ENCODE measurements at places on chromosomes 12 and 14.
A peak's percentile ranks its signal among the peaks of the same experiment; 100 is the strongest.

DNA sequence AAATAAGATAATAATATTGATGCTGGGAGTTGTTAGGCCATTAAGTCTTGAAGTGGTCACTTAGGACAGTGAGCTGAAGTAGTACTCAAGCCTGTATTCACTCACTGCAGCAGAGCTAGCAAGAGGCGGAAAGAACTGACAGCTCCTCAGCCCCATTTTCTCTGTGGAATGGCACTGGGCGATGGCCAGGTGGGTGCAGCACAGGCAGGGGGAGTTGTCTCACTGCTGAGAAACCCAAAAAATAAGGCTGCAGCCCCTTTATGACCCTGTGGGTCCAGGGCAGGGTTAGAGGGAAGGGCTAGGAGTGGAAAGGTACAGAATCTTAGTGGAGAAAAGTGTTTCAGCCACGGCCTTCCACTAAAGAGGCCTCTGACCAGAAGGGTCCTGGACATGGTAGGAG, 35.5 kb downstream of the PDZRN4 start:
- no peak for DNase-seq

DNA sequence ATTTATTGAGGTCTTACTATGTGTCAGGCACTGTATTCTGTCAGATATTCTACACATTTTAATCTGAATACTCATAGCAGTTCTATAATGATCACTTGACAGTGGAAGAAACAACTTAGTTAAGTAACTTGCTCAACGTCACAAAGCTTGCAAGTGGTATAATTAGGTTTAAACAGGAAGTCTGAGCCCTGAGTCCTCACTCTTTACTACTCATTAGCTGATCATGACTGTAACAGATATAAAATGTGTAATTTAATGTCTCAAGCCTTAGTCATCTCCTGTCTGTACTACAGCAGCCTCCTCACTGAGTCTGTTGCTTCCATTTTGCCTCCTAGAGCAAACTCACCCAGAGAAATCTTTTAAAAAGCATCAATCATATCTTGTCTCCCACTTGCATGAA, 38.9 kb downstream of the PPP4R4 start:
- no peak for DNase-seq

GRCh38 chr14:68691792-68692118, 101.1 kb downstream of the ZFP36L1 start:
- no peak for DNase-seq

DNA sequence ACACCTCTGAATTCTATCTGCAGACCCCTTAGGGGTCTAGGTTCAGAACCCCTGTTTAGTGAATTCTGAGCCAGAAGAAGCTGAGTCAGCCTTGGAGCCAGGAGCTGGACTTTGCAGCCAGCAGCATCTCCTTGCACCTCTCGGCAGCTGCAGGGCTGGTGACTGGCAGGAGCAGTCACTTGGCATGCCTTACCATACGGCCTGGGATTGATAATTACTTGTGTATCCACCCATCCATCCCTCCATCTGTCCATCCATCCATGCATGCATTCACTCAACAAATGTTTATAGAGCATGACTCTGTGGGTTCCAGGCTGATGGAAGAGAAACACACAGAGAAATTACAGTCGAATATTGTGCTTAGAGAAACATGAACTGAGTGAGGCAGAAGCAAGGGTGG, 67.5 kb upstream of the PRIMA1 start:
- no peak for DNase-seq

DNA sequence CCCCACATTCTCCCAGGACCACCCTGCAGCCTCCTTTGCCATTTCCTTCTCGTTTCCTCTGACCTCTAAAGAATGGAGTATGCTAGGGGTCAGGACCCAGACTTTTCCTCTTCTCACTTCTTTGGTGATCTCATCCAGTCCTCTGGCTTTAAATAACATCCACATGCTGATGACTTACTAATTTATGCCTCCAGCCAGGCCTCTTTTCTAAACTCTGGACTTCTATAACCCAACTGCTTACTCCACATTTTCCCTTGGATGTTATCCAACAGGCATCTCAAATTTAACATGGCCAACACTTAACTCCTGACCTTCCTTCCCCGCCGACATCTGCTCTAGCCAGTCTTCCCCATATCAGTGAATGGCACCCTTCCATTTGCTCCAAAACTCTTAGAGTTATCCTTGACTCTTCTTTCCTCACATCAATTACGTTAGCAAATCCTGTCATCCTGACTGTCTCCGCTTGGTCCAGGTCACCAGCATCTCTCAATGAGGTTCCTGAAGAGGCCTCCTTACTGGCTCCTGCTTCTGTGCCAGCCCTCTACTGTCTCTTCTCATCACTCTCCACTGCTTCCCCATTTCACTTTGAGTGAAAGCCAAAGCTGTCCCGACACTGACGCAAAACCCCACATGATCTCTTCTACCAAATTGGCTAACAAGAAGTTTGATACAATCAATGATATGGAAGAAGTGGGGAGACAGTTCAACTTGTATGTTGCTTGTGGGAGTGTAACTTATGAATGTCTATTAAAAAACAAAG, 42.7 kb downstream of the TMBIM6 start:
- no peak for DNase-seq

GRCh38 chr14:59870277-59871165, at the start of gene RTN1:
RTN1 (minus strand) TSS chr14:59870776; CDS start chr14:59870630, 146 bp downstream.
- no peak for DNase-seq

GRCh38 chr12:99567072-99567471, 80.5 kb upstream of the GARIN6 start:
- DNase-seq, result no peak

DNA sequence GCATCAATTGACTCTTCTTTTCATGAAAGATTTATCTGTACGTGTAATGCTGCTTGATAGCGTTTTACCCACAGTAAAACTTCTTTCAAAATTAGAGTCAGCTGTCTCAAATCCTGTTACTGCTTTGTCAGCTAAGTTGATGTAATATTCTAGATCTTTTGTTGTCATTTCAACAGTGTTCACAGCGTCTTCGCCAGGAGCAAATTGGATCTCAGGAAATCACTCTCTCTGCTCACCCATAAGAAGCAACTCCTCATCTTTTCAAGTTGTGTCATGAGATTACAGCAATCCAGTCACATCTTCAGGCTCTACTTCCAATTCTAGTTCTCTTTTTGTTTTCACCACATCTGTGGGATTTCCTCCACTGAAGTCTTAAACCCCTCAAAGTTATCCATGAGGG, 9.5 kb downstream of the PCNX1 start:
- DNase-seq, result no peak

GRCh38 chr12:12181511-12181910, 85.3 kb downstream of the LRP6 start:
- DNase-seq, result no peak

GRCh38 chr14:104118006-104118844, 20.2 kb upstream of the KIF26A start:
- DNase-seq, result no peak

- no peak for DNase-seq
These were observed 23.8 kb downstream of the ZFYVE21 start for GRCh38 chr14:103739466-103739792.

- no peak for DNase-seq
These were observed 1413.2 kb downstream of the LRFN5 start for GRCh38 chr14:43019826-43020225.

- no peak for DNase-seq
These were observed 267.9 kb downstream of the TMEM132C start for GRCh38 chr12:128534906-128535305.

DNA sequence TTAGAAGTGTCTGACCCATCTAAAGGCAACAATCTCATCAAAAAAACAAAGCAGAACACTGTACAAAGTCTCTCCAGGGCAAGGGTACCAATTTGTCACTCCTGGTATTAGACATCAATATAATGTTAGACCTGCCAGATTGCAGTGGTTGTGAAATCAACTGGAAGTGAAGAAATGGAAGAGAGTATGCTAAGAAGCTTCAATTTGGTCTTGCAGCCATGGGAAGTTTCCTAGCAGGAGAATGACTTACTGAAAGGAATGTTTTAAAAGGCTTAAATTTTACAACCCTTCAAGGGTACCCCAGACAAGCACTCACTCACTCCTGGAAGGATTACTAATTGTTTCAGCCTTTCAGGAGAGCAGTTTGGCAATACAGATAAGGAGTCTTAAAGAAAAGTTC, 18.9 kb downstream of the LLPH start:
- DNase-seq, result no peak

- peak; percentile 30 for DNase-seq
These were observed at the start of gene GABARAPL1 for GRCh38 chr12:10212739-10213131. GABARAPL1 (plus strand) TSS chr12:10212877; CDS start chr12:10213130, 253 bp downstream.

- no peak for DNase-seq
These were observed 2.8 kb downstream of the KRT83 start for GRCh38 chr12:52318241-52318990.

DNA sequence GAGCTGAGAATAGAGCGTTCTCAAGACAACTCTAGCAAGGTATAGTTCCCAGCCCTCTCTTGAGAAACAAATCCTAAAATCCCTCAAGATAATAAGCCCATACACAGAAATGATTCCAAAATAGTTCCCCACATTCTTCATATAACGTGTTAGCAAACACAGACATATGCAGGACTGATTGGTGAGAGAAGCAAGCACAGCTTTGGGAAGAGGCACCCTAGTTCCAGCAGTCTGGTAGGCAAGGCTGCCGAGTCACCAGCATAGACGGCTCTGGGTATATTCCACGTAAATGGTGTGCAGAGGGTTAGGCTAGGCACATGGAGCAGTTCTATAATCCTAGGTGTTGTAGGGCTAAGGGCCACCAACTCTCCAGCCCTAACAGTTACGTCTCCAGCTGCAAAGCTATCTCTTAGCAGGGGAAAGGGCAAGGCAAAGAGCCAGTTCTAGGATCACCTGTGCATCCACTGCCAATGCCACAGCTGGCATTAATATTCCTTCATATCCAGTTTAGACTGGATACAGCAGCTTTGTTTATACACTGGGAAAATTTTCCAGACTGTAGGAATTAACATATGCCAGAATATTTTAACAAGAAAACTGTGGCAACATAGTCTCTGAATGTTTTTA, 52.9 kb downstream of the SH2B3 start:
- DNase-seq, result no peak

DNA sequence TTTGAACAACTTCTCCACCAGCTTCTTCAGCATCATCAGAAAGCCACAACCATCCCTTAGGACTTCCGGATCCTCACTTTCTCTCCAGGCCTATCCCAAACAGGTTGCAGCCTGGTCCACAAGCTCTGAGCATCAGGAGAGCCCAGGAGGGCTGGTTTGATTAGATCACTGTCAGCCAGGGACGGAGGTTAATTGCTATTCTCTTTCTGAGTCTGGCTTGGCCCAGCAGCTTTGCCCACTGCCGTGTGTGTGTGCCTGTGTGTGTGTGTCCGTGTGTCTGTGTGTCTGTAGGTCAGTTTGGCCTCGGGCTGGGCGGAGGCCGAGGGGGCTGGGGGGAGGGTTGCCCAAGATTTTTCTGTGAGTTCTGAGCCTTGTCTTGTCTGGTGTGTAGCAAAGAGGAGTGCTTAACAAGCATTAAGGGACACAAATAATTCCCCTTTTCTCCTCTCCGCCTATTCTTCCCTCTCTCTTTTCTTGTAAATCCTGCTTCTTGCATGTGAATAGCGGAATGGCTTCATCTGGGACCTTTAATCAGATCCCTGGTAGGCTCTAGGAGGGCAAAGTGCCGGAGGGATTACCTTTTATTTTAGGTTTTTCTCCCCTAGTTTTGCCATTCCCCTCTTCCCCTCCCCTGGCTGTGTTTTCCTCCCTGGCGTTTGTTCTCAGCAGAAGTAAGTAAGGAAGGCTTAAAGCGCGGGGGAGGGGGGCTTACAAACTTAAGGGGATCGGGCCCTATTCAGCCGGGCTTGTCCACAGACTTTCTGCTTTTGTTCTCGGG, 138.2 kb upstream of the LHX5 start:
- DNase-seq, result no peak

DNA sequence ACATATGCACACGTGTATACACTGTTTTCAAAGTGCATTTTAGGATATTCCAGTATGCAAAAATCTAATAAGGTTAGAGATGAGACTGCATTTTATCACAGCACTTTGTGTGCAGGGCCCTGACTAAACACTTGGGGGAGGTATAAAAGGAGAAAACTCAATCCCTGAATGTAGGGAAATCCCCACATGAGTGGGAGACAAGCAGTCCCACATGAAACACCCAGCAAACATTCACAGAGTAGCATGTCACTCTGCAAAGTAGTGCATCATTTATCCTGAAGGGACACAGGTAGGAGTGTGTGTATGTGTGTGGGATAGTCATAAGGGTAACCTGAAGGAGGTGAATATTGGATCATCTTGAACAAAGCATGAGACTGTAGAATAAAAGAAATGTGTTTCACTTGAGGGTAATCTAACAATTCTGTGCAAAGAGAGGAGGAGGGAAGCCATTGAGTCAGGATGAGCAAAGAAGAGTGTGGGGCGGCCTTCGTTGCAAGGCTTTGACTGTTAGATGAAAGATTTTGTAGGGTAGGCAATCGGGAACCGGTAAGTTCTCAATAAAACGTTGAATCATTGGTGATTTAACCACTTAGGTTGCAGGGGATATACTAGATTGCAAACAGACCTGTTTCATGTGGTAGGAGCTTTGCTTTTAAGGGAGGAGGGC, 2.9 kb downstream of the PRPF40B start:
- no peak for DNase-seq

DNA sequence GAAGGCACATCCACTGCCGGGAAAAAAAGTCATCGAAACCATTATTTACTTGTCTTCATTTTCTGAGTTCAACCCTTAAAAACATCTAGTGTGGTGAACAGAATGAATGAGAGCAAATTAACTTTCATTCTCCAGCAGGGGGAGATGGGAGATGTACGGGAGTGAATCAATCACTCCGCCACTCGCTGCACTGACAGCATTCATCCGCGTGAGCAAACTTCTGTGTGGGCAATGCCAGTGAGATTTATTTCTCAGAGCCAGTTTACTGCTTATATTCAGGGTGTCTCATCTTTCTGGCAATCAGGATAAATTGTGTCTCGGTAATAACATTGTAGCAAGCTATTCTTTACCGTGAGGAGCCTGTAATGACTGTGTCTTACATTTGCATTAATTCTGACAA, 463.6 kb upstream of the MIS18BP1 start:
- no peak for DNase-seq

- no peak for DNase-seq
These were observed 37.8 kb downstream of the MARK3 start for GRCh38 chr14:103423050-103423461.

DNA sequence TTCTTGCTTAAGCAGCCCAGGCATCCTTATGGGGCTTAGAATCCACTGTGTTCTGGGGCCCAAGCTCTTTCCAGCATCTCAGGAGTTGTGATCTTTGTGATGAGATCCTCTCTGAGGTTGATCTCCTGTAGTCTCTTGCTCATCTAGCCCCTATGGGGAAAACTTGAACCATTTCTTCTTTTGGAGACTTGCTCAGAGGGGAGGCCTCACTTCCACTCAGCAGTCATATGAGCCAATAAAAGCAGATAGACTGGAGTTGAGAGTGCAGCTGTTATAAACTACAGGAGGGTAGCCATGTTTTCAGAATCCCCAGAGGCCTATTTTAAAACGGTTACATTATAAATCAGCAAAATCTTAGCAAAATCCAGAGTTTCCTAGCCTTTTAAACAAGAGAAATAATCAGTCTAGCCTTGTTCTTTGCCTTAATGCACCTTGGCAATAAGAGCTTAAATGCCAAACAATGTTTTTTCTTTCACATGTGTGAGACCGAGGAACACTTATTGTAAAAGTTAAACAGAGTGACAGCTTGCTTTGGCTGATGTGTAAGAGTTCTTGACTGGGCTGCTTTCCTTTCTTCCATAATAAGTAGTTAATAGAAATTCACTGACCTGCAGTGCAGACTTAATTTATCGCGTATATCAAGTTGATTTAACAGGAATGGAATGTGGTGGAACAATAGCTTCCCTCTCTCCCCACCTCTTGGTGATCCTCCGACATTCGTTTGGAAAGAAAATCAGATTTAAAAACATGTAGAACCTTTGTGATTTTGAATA, 168.3 kb downstream of the NEDD1 start:
- DNase-seq, result no peak

All from stimulated activated CD4-positive, alpha-beta T cell treated with anti-CD3 and anti-CD28 coated beads, Interleukin-1b, Interleukin-23, amount 100 ng/mL, for 1 hour (primary cell).